ENCODE measurements at places on chromosomes 7 and 10.

DNA sequence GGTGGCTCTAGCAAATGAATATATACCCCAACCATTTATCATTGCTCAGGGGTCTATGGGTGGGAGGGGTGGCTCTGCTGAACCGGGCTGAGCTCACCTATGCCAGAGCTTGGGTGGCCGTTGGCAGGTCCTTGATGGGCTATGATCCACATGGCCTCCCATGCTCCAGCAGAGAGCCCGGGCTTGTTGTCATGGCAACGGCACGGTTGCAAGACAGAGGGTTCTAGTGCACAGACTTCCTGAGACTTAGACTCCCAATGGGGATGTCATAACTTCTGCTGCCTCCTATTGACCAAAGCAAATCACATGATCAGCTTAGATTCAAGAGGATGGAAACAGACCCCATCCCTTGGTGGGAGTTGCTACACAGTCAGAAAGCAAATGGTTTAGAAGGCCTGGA, 36.4 kb upstream of the CARD11 start:
- no peak for DNase-seq

- no peak for DNase-seq
Measured at GRCh38 chr10:43214956-43215561, 51.8 kb downstream of the RASGEF1A start.

- DNase-seq = no peak
Measured at GRCh38 chr7:124810605-124811004, 45.0 kb upstream of the GPR37 start.

DNA sequence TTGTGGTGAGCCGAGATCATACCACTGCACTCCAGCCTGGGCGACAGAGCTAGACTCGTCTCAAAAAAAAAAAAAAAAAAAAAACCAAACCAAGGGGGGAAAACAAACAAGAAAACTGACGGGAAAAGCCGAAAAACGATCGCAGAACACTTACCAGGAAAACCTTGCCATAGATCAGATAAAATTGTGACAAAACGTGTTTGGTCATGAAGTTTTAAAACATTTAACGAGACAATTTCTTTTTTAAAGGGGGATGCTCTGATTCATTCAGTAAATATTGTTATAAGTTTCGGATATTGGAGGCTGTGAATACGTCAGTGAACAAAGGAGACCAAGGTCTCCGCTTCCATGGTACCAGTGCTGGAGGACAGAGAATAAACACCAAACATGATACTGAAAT, 77.3 kb downstream of the ARMC3 start:
- no peak for DNase-seq

DNA sequence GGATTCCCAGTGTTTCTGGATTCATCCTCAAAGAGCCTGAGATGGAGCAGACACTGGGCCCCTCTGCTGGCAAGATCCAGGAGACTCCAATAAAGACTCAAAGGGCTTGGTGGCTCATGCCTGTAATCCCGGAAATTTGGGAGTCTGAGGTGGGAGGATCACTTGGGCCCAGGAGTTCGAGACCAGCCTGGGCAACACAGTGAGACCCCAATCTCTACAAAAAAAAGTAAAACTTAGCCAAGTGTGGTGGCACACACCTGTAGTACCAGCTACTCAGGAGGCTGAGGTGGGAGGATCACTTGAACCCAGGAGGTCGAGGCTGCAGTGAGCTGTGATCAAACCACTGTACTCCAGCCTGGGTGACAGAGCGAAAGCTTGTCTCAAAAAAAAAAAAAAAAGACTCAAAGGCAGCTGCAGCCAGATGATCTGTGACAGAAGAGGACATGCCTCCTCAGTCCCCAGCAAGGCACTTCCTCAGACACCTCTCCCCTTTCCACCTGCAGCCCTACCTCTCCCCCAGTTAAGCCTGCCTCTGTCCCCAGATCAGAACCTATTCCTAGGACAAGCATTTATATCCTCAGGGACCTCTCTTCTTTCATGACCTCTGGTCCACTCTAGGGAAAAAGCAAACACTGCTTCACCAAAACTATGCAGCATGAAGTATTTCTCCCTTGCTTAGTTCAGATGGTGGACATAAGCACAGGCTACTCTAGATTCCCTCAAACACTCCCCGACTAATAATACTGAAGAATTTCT, 27.9 kb downstream of the PDLIM1 start:
- DNase-seq = no peak

DNA sequence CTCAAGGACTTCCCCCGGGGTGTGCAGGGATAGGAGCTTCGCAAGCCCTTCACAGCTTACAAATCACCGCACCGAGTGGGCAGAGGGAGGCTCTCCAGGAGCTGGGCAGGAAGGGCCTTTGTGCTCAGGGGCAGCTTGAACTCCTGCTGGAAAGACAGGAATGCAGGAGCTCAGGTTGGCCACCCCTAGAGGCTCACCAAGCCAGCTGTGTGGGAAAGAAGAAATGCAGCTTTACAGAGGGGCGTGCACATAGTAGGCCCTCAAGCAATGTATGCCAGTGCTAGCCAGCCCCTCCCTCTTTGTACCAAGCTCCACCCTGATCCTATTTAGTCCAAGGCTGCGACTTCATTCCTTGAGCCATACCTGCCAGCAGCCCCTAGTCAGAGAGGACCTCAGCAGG, 26.1 kb downstream of the STRA8 start:
- no peak for DNase-seq

DNA sequence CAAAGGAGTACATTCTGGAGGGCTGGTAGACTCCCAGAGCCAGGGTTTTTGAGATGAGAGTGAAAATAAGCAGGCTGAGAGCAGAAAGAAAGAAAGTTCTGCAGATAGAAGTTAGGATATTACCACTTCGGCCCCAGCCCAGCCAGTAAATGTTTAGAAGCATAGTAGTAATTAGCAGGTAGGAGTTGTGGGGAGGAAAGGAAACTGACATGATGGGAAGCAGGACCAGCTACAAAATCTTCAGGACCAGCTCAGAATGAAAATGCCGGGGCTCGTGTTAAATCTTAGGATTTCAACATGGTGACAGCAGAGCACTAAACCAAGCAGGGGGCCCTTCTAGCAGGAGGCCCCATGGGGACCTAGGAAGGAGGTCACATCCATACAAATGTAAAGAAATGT, 28.7 kb downstream of the PRSS2 start:
- no peak for DNase-seq

DNA sequence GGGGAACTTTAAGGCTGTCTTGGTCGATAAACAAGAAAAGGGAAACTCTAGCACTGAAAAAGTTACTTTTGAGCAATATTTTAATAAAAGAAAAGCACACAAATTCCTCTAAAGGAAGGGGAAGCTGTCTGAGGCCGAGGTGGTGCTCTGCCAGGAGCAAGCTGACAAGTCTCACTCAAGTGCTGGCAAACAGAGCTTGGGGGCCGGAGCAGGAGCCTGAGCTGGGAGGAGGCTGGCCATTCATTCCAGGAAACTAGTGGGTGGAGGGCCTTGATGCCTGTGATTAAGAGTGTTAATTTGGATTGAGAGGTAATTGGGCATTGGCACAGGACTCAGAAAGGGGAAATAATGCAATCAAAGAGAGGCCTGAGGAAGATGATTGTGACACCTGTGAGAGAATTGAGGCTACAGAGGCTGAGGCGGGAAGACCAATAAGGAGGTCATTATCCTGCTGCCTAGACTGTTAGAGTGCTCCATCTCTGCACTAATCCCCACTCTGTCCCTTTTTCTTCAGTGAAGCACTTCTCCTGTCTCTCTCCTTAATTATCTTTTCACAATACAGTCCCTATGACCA, 154.9 kb upstream of the COL1A2 start:
- no peak for DNase-seq

GRCh38 chr10:13395540-13395939, 47.4 kb upstream of the SEPHS1 start:
- DNase-seq = no peak

GRCh38 chr7:148412691-148413090, 177.9 kb upstream of the C7orf33 start:
- DNase-seq = no peak

GRCh38 chr7:144738708-144739314, 97.0 kb downstream of the TPK1 start:
- DNase-seq = no peak

- no peak for DNase-seq
Measured at GRCh38 chr10:80474941-80475340, 20.8 kb downstream of the TSPAN14 start.

- DNase-seq = peak; percentile 97
Measured at GRCh38 chr10:101014230-101014884, 14.7 kb downstream of the LZTS2 start.

GRCh38 chr10:5023177-5023805, 19.6 kb upstream of the AKR1C2 start:
- DNase-seq = no peak

DNA sequence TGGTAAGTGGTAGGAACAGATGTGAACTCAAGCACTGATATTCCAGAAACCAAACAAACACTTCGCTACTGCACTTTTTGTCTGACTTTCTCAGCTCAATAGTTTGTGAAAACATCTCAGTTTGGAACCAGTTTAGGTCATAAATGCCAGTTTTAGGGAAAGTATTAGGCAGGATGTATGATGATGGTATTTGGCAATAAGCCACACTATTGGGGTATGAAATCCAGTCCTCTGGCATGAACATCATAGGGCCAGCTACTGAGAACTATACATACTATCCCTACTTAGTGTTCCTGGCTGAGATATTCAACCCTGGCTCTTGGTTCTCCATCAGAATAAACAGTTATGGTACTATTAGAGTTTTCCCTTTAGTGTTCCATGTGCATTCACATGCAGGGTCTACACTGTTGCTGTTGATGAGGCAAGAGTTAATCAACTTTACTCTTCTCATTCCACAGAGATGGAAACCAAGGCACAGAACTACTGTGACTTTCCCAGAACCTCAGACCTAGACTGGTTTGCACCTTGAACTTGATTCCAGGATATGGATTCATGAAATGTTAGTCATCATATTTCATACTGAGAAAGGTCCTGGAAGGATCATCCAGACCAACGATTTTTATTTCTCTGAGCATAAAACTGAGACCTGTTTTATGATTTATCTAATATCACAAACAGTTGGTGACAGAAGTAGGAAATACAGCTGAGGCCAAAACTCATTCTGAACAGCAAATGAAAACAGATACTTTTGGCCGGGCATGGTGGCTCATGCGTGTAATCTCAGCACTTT, 20.0 kb upstream of the IFIT2 start:
- DNase-seq = no peak

- no peak for DNase-seq
Measured at GRCh38 chr7:149586646-149587645, 89.3 kb upstream of the ZNF746 start.

- no peak for DNase-seq
Measured at GRCh38 chr7:20432071-20432470, 101.4 kb downstream of the ITGB8 start.

Measured in omental fat pad (tissue), 4 donors.